ENCODE measurements at places on chromosomes 13 and 19. TPM values are rescaled to one million over a fixed set of nuclear protein-coding genes. Genes with fewer than 3 reads are reported as not detected.

IGSF23 gene
- total RNA-seq, result not detected

IZUMO2 gene
- 0.46 TPM for total RNA-seq

GPR4 gene
- 1.3 TPM for total RNA-seq

CYP2A13 gene
- total RNA-seq, result 0.23 TPM

- DNase-seq, result no peak
Observed at GRCh38 chr13:33994826-33995502, 177.0 kb downstream of the RFC3 start.

GRCh38 chr13:40026174-40026585, 370.7 kb downstream of the COG6 start:
- no peak for DNase-seq

- DNase-seq, result no peak
Observed at GRCh38 chr19:3604987-3605343, 1.7 kb downstream of the TBXA2R start.

SCN1B gene
- total RNA-seq, result 8.4 TPM

ZFR2 gene
- 0.34 TPM for total RNA-seq

DNA sequence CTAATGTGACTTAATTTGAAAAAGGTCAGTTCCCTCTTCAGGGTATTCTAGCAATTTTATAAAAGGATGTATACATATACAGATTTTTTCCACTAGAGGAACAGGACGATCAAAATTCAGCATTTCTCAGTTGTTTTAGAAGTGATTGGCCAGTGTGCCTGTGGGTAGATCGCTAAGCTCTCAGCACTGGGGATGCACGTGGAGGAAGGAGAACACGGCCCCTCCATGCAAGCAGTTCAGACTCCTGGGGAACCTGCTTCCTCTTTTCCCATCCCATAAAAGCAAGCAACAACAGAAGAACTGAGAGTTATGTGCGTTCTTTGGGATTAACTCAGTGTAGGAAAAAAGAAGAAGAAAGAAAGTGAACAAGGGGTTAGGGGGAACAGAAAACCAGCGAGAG, 328.8 kb downstream of the FOXO1 start:
- no peak for DNase-seq

PLK5 gene
- total RNA-seq, result not detected

- DNase-seq, result no peak
Observed at GRCh38 chr13:94209117-94209516, 270.4 kb downstream of the DCT start.

RGL3 gene
- total RNA-seq, result 45.2 TPM

- DNase-seq, result no peak
Observed at GRCh38 chr13:99740251-99740979, 231.2 kb downstream of the ZIC5 start.

MYBPC2 gene
- 0.21 TPM for total RNA-seq

DNA sequence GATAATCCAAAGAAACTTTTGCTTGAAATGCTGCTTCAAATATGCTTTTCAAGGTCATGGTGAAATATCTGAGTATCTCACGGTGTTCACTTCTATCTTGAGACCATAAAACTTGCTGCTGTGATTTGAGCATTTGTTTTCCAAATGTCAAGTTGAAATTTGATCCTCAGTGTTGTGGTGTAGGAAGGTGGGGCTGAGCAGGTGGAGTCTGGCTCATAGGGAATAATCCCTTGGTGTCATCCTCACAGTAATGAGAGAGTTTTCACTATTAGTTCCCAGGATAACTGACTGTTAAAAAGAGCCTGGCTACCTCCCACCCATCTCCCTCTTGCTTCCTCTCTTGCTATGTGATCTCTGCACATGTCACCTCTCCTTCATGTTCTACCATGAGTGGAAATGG, 858.0 kb upstream of the SLITRK5 start:
- no peak for DNase-seq

GRCh38 chr19:49588365-49589122, 2.4 kb upstream of the PRR12 start:
- DNase-seq, result no peak

LMTK3 gene
- total RNA-seq, result 10.7 TPM

S1PR2 gene
- total RNA-seq, result 15.2 TPM

CAPN12 gene
- 2.0 TPM for total RNA-seq

- DNase-seq, result no peak
Observed at GRCh38 chr13:66745307-66745706, 484.8 kb downstream of the PCDH9 start.

TEX26 gene
- total RNA-seq, result not detected

MISP3 gene
- 3.5 TPM for total RNA-seq

DNA sequence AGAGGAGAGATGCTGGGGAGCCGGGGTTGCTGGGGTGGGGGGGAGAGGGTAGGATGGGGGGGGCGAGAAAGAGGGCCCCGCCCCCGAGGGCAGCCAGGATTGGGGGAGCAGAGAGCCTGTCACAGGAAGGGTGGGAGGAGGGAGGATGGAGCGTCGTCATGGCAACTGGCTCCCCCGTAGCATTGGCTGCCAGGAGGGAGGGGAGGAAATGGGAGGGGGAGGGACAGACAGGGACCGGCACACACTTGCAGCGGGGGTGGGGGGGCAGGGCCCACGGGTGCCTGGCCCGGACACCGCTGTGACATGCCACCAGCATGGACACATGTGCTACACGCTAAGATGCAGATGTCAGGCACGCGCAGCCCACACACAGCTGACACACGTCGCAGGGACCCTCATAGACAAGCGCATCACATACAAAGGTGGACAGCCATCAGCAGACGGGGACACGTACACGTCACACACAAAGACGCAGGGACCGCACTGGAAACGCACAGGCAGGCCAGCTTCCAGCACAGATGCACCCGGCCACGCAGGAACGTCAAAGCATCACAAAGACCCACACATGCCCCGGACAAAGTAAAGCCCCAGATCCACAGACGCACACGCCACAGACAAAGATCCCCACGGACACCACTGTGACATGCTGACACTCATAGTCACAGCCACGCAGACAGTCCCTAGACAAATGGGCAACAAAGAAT, at the start of gene LMTK3:
TSS of gene LMTK3 (minus strand) at position 36 of the 704 bp plus-strand sequence. CDS start 259 bp downstream, outside the sequence.
- DNase-seq, result no peak

DNA sequence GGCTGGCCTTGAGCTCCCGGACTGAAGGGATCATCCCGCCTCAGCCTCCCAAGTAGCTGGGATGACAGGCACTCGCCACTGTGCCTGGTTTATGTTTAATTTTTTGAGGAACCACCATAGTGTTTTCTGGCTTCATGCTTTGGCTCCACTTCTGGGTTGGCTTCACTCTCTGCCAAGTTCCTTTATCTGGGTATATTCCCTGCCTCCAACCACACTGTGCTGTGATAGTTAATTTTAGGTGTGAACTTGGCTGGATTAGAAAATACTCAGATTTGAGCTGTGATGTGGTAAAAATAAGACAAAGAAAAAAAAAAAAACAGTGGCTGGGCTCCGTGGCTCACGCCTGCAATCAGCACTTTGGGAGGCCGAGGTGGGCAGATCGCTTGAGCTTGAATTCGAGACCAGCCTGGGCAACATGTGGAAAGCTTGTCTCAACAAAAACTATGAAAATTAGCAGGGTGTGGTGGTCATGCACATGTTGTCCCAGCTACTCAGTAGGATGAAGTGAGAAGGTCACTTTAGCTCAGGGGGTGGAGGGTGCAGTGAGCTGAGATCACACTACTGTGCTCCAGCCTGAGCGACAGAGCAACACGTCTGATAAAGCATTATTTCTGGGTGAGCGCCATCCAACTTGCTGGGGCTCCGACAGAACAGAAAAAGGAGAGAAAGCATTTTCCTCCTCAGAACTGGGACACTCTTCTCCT, 7.5 kb upstream of the ILF3 start:
- no peak for DNase-seq

GRCh38 chr13:60112771-60113170, 51.0 kb downstream of the DIAPH3 start:
- DNase-seq, result no peak

DNA sequence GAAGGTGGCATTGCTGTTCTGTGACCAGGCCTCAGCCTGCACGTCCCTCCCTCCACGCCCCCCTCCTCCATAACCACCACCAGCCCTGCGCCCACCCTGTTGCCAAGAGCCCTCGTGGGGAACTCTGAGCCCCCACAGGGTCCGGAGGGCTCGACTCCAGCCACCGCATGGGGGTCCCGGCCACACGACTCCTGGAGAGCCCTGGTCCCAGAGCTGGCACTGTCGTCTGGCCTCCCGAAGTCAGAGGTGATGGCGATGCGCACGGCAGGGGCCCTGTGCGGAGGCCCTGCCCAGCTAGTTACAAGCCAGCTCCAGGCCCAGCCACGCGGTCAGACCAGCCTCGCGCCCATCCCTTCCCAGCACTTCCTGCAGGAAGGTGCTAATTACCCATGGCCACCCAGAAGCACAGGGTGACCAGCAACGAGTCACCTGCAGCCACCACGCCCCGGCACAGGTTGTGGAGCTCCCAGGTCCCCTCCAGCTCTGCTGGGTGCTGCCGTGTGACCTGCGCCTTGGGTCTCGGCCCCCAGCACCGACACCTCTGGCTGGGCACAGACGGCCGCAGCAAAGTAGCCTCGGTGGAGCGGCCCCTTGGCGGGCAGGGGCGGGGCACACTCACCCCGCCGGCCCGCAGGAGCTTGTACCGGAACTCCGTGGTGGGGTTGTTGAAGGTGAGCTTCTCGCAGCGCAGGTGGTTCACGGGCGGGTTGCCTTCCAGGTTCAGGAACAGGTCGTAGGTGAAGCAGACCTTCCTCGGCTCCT, 49.6 kb downstream of the MLLT1 start:
- DNase-seq, result no peak

PLVAP gene
- total RNA-seq, result 6.4 TPM

CILP2 gene
- 0.68 TPM for total RNA-seq

DNA sequence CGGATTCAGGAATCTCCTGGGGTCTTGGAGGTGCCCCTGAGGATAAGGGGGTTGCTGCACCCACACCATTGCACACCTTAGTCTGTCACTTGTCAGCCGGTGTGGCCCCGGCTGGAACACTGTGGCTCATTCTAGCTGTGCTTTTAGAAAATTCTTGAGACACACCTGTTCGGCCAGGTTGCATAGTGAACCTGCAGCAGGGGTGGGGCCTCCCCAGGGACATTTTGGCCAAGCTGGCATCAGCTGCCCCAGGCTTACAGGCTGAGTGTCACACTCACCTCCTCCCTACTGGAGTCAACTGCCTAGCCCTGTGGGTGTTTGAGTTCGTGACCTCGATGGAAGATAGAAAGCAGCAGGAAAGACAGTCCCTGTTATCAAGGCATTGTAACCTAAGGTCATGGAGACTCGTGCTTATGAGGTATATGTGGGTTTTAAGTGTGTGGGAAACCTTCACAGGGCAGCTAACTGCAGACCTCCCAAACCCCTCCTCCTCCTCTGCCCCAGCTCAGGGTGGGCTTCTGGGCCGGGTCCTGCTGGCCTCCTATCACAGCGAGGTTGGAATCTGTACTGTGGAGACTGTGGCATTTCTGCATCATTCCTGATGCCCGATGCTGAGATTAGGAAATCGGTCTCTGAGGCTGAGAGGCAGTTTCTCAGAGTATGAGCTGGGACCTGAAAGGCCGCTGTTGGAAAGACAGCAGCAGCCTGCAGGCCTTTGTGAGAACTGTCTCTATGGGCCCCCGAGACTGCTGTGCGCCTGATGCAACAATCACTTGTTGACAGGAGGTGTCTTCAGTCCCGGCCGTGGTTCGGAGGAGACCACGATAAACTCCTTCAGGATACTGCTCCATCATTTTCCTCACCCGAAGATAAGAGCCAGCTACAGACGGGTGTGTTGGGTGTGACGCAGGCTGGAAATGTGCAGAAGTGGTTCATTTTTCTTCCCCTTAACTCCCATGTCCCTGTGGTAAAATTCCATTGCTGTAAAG, 72.2 kb downstream of the ATP11A start:
- no peak for DNase-seq

KCNRG gene
- 9.0 TPM for total RNA-seq

DNA sequence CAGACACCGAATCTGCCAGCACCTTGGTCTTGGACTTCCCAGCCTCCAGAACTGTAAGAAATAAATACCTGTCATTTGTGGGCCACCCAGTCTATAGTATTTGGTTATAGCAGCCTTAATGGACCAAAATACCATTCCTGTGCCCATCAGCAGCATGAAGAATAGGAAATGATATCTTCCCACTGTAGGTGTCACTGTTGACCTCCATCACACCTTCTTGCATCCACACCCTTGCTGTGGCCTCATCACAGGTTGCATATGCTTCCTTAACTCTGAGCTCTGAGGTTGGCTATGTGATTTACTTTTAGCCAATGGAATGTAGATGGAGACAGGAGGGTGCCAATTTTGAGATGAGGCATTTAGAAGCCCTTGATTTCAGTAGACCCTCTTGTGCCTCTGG, 242.0 kb upstream of the TSHZ3 start:
- no peak for DNase-seq

ZNF28 gene
- 22.1 TPM for total RNA-seq

DNA sequence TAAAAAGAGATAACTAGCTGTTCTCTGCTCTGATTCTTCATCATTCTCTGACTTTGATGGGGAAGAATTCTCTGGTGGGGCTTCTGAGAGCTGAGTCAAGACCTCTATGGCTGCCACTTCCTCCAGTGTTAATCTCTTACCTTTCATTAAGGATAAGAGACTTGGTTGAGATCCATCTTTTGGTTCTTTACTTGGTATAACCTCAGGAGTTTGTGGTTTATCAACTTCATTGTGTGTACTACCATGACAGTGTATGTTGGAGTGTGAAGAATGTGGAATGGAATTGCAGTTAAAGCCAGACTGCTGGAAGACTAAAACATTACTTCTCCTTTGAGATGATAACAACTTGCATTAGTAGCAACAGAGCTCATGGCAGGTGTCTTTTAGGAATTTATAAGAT, 222.0 kb downstream of the SLITRK5 start:
- DNase-seq, result no peak

GRCh38 chr19:29324717-29325116, 111.8 kb upstream of the UQCRFS1 start:
- DNase-seq, result no peak

- DNase-seq, result no peak
Observed at GRCh38 chr19:42174958-42175734, 42.3 kb downstream of the DEDD2 start.

DNA sequence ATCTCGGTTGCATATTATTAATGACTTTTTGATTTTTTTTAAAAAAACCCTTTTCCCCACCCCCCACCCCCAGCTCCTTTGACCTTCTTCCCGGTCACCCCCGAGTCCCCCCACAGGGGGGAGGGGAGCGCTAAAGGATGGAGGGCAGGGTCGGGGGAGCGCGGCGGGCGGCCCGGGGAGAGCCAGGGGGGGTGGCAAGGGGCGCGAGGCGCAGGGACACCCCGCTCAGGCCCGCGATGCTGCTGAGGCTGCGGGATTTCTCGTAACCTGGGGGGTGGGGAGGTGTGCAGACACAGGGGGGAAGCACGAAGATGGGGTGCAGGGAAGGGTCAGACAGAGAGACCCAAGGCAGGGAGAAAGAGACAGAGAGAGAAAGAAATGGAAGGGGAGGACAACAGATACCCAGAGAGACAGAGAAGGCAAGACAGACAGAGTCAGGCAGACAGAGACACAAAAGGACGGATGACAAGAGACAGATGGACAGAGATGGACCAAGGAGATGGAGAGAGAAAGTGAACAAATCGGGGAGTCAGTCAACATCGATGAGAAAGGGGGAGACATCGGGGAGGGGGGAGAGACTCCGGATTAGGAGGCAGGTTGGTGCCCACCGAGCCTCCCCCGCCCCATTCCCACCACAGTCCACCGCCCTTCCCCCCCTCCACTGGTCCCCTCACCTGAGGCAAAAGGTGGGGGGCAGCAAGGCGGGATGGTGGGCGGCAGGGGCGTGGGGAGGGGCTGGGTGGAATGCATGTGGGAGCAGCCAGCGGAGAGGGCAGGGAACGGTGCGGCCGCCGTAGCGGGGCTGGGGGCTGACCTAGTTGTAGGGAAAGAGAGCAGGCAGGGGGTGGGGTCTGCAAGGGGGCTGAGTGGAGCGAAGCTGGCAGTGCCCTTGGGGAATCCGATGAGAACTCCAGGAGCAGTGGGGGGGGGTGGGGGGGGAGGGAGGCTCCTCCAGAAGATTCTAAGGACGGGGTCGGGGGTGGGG, 14.2 kb downstream of the KCNC3 start:
- no peak for DNase-seq

All from lung (tissue), 17 donors.